Muscle of back (tissue), 13 donors: ENCODE measurements at places on chromosomes 2 and 18.

GRCh38 chr2:226589043-226589442 is 210.6 kb downstream of the IRS1 start:
- no peak for DNase-seq

GRCh38 chr2:130391058-130391871 is 35.4 kb downstream of the PTPN18 start:
- DNase-seq: peak; percentile 69

DNA sequence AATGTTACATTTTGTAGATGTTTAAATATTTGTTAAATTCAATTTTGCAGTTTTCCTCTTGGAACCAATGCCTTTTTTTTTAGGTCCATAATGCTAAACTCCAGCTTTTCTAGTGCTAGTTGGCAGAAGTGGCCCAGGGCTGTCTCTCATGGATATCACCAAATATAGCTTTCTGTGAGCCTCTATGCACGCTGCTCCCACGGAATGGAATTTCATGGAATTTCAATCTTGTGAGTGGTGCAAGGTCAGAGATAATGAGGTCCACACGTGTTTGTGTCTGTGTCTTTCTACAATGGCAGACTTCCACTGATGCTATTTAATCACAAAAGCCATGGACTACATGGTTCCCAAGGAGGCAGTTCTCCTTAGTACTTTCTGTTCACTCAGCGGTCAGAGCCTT is 191.5 kb upstream of the PARD3B start:
- DNase-seq: no peak

- no peak for DNase-seq
These were observed 5.5 kb upstream of the SRD5A2 start for GRCh38 chr2:31586230-31586629.

- DNase-seq: no peak
These were observed 57.3 kb downstream of the CCDC195 start for GRCh38 chr2:224658780-224659405.

DNA sequence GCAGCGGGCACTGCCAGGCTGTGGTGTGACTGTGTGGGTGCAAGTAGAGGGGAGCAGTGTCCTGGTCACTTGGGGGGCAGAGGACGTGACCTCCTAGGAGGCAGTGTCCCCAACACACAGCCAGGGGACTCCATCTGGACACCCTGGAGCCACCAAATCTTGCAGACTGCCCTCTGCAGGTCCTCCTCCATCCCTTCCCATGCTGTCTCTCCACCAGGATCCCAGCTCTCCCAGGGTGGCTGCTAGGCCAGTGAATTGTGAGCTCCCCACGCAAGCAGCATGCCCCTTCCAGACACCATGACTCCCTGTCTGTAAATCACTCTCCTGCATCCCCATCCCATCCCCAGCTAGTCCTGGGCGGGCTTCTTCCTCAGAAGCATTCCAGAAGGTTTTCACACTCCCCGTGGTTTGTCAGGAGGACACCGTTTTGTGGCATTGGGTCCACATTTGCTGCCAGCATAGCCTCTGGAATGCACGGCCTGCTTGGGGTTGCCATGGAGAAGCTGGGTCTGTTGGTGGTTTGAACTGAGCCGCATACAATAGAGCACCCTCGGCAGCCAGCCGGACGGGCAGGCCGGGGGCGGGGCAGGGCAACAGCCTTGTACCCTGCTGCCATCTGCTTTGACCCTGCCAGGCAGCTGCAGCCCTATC is 210.7 kb downstream of the KLHL29 start:
- DNase-seq: peak; percentile 72

DNA sequence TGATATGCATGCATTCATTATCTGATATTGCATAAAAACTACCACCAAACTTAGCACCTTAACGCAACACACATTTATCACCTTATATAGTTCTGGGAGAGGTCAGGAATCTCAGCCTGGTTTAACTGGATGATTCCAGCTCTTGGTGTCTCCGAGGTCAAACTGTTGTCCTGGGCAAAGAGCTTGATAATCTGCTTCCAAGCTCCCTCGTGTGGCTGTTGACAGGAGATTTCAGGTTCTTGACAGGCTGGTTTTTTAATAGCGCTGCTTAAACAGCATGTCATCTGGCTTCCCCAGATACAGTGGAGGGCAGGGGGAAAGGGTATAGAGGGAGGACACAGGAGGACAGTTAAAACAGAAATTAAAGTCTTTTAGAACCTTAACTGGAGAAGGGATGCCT is 785.0 kb downstream of the CNTNAP5 start:
- DNase-seq: no peak

- DNase-seq: no peak
These were observed 79.6 kb upstream of the LAPTM4A start for GRCh38 chr2:20130821-20131645.
